GF-D8 (cell line): ENCODE measurements at places on chromosomes 16 and 17.

- DNase-seq, result no peak
Observed at GRCh38 chr17:75550139-75550465, 24.6 kb downstream of the LLGL2 start.

- DNase-seq, result no peak
Observed at GRCh38 chr16:88893127-88893968, 26.9 kb upstream of the PABPN1L start.

- DNase-seq, result no peak
Observed at GRCh38 chr17:28540231-28540630, 12.2 kb downstream of the UNC119 start.

DNA sequence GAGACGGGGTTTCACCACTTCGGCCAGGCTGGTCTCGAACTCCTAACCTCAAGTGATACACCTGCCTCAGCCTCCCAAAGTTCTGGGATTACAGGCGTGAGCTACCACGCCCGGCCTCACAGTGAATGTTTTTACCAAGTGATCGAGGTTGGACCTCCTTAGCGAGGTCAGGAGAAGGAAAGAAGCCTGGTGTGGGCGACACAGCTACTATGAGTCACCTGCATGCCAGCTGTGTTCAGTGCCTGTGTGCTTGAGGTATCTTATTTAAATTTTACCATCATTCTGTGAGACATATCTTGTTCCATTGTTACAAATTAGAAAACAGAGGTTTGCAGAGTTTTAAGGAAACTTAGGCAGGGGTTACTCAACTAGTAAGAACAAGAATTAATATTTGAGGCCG is 174.8 kb upstream of the DYNLRB2 start:
- no peak for DNase-seq

- DNase-seq, result no peak
Observed at GRCh38 chr16:65842067-65842466, 524.4 kb upstream of the CDH5 start.

DNA sequence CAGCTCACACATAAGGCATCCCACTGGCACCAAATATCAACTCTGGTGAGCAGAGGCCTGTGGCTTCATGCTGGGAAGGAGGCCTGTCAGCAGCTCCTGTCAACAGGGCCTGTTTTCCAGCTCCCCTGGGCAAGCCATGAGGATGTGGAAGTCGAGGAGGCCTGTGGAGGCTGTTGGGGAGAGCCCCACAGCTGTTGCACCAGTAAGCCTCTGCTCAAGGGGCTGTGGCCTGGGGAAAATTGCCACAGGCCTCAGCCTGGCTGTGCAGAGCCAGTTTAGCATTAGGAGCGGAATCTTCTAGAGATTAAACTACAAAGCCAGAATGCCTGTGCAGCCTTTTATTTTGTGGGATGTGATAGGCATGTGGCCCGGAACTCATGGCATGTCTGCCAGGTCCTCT is 202.1 kb downstream of the SPECC1 start:
- DNase-seq, result no peak
